ENCODE measurements at places on chromosomes 2 and 18.

- no peak for DNase-seq
Observed at GRCh38 chr18:1658908-1659566, 754.4 kb downstream of the ADCYAP1 start.

DNA sequence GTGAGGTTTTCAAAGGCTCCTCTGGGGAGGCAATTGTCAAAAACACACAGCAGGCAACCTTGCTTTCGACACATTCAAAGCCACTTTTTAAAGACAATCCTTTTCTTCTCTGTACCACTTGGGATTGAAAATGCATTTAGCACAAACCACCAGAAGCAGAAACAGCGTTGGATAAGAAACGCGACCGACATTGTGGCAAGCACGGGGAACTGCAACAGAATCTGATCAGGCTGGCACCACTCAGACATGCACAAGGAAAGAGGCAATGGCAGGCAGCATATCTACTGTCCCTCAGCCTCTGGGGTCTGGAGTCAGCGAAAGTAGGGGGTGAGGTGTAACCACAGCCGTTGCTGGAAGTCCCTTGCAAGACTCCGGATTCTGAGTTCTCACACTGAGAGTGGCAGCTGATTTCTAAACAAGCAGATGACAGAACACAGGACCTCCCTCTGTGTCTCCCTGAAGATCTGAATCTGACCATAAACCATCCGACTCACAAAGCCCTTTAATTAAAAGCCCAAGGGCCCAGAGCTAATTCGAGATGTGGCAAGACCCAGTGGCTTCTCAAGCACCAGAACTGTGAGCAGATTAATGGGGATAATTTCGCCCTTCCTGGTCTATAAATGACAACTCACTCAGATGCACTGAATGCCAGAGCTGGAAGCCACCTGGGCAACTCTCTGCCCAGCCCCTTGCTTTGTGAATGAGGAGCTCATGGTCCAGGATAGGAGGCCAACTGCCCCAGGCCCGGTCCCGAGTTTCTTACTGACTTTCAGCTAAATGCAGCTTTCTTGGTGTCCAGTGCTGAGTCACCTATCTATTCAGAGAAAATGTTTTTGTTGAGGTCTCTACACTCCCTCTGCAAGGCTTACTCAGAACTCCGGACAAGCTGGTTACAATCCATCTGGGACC lies 29.6 kb downstream of the CYRIA start:
- DNase-seq, result no peak

GRCh38 chr18:43774497-43774896 lies 497.2 kb upstream of the SYT4 start:
- DNase-seq, result no peak

DNA sequence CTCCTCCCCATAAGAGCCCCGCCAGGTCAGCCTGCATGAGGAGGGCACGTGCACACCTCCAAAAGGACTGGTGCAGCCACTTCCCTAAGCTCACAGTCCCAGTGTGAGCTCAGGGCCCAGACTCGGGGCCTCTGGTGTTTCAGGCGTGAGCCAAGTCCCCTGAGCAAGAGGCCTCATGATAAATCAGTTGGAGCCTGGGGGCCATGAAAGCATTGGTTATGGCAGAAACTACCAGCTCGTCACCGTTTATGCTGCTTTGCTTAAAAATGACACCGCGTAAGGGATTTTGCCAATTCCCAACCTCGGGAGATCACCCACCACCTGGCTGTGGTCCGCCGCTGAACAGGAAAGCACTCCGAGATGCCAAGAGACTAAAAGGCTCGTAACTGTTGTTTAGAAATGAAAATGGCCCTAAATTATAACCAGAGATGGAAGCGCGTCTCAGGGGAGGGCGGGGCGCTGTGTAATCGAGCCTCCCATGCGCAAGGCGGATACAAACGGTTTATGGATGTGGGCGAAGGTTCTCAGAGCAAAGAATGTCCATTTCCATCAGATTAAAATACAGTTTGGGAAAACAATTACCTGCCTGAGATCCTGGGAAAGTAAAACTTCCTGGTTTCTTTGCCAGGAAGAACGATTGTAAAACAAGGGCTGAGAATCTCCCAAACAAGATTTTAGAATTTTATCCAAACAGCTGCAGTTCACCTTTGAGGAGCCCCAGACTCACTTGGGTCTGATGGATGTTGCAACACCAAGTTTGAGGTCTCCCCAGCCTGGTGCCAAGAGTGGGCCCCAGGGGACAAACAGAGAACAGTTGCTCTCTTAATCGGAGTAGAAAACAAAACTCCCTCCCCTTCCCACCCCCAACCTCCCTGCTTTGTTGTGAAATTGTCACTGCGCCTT lies 141.4 kb downstream of the BCL2 start:
- no peak for DNase-seq

DNA sequence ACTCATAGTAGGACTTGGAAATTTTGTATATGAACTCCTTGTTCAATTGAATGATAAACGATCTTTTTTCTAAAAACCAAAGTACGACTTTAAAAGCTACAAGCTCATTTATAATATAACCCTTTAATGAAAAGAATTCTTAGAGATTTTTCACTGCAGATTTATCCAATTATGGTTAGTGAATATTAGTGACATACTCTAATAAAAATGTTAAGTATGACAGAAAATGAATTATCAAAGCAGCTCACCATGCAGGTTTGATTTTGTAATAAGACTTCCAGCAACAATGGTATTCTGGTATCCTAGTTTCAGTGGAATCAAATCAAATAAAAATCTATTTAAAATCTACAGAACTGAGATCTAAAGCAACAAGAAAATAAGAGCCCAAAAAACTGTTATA lies 38.5 kb downstream of the PRPF40A start:
- DNase-seq, result no peak

- no peak for DNase-seq
Observed at GRCh38 chr2:65880436-65880835, 448.0 kb upstream of the SPRED2 start.

GRCh38 chr2:85481818-85482777 lies 56.9 kb upstream of the MAT2A start:
- no peak for DNase-seq

GRCh38 chr2:207467716-207468347 lies 61.9 kb upstream of the CREB1 start:
- no peak for DNase-seq

GRCh38 chr2:197591339-197592072 lies 75.6 kb downstream of the MOB4 start:
- DNase-seq, result no peak

DNA sequence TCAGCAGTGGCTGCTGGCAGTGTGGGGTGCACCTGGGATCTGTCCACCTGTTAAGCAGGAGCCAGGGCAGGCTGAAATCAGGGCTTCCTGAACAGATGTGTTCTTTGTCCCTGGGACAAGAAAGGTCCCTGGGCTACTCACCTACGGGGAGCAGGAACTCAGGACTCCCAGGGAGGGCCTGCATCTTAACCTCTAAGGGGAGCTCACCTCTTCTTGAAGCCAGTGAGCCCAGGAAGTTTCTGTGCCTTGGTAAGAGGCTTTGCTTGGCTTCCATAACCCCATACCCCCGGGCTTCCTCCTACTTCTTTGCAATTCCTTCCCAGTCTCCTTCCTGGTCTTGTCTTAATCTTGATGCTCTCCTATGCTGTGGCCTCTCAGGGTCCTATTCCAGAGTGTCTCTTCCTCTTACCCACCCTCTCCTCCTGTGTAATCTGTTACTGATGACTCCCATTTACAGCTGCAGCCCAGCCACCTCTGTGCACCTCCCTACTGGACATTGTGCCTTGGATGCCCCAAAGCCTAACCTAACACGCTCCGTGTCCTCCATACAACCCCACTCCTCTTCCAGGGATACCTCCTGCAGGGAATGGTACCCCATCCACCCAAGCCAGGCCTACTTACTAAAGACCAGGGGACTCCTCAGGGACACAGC lies 55.7 kb upstream of the MAPRE3 start:
- DNase-seq, result no peak

GRCh38 chr18:22790545-22791309 lies 142.4 kb upstream of the RBBP8 start:
- DNase-seq, result no peak

DNA sequence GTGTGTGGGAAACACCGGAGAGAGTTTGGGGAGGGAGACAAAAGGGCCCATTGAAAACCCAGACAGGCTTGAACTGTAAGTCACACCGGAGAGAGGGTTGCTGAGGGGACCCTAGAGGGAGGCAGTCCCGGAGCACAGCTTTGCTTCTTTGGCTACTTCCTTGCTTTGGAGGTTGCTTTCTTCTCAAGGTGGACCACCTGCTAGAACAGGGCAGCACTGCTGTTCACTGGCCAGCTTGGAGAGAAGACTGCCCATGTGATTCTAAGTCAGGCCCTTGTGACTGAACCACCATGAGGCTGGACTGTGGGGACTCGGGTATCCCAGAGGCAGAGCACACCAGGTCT lies 4.4 kb downstream of the ACTG2 start:
- DNase-seq, result no peak

GRCh38 chr2:171598713-171599319 lies 76.5 kb downstream of the CYBRD1 start:
- DNase-seq, result peak; percentile 71

GRCh38 chr18:45686891-45687611 lies 36.9 kb upstream of the SLC14A1 start:
- peak; percentile 43 for DNase-seq

DNA sequence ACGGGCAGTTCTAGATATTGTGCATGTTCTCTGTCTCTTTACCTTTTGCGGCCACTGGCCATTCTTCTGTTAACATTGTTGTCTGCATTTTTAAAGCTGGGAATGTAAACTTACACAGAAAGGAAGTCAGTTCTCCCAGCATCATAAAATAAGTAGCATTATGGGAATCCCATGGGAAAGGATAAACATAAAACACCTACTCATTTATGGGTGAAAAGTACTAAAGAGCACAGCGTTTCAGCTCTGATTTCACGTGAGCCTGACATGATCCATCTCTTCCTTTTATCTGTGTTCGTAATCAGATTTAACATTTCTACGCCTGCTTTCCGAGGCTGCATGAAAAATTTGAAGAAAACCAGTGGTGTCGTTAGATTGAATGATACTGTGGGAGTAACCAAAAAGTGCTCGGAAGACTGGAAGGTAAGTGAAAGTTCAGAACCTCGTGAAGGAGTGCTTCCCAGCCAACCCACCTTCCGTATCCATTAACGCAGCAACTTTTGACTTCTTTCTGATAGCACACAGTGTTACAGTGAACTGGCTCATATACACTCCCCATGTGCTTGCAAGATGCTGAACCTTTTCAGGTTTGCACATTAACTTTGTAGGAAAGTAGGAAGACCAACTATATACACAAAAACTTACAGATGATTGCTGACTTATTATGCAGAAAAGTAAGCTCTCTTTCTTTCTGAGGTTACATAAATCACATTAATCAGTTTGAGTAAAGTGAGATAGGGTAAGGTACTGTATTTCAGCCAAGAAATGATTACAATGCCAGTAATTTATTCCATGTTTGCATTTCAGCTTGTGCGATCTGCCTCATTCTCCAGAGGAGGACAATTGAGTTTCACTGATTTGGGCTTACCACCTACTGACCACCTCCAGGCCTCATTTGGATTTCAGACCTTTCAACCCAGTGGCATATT lies 86.5 kb upstream of the TTC39C start:
- DNase-seq, result no peak

GRCh38 chr2:36618381-36618780 lies 20.4 kb upstream of the FEZ2 start:
- peak; percentile 24 for DNase-seq

DNA sequence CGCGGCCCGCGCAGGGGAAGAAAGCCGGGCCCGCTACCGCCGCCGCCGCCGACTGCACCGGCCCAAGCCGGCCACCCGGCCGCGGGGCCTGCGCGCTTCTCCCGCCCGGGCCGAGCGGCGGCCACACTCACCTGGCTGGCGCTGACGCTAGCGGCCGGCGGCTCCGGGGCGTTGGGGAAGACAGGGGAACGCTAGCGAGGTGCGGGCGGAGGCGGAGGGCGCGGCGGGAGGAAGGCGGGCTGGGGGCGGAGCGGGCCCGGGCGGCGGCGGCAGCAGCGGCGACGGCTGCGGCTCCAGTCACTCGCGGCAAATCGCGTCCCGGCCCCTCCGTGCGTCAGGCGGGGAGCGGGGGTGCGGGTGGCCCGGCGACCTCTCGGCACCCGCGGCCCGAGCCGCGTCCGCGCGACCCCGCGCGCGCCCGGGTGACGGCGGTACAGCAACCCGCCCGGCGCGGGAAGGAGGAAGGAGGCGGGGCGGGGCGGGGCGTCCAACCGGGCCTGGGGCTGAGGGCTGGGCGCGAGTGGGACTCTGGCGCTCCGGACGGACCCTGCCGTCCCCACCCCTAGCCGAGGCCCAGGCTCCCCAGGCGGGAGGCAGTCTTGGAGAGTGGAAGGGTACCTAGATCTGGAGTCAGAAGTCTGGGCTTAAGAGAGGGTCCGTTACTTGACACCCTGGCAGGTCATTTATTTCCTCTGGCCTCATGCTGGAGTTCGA lies at the start of gene SESTD1:
SESTD1 (minus strand) TSS at position 465 of the 714 bp plus-strand sequence. CDS start 72,991 bp downstream, outside the sequence.
- peak; percentile 56 for DNase-seq

DNA sequence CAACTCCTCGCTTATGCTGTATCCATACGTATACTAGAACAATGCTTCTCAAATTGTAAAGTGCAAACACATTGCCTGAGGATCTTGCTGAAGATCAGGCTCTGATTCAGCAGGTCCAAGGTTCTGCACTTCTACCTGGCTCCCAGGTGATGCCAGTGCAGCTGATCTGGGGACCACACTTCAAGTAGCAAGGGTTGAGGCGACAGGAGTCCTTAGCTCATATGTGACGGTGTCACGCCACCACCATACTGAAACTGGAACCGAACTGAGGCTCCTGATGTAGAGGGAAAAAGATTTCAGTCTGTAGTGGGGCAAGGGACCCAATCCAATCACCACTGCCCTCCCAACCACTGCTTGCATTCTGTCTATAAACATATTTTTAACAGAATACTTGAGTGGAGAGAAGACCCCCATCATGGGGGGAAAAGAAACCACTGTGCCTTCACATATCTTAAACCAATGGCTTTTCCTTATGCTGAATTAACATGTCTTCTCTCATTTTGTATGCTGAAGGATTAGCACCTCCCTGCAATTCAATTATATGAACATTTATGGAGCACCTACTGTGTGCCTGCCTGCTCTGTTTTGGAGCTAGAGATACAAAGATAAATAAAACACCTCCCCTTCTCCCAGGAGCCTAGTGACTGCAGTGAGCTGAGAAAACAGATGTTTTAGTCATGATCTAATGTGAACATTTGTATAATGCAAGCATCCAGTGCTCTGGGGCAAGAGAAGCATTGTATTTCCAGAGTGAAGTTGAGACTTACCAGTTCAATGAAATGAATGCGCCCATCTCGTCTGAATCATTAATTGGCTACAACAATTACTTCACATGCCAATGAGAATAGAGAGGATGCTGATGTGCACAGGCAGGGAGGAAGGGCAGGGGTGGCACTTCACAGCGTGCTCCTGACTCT lies 6.6 kb upstream of the ASAP2 start:
- no peak for DNase-seq

DNA sequence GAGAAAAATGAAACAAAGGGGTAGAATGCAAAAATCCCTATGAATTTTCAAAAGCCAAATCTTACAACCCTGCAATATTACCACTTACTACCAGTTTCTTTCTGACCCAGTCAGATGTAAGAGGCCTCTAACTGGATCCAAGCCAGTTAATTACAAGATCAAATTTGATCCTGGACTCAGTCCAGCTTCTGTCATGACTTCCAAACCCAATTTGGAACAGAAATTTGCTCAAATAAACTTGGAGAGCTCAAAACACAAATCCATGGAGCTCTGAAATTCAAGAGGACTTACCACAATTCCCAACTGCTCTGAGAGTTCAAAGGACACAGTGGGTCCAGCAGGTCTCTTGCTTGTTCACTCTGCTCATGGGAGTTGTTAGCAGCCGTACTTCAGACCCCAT lies 1271.7 kb upstream of the SLC39A10 start:
- DNase-seq, result no peak
